ENCODE measurements at places on chromosomes 1 and 21. TPM values are rescaled to one million over a fixed set of nuclear protein-coding genes. Genes with fewer than 3 reads are reported as not detected.
A peak's percentile ranks its signal among the peaks of the same experiment; 100 is the strongest.

- H3K27ac ChIP-seq = no peak overlapping the region
- no peaks in the 10 kb centered on the region for H3K36me3 ChIP-seq
- no peaks in the 10 kb centered on the region for H3K4me1 ChIP-seq
These were observed 48.2 kb upstream of the EPB41 start for GRCh38 chr1:28865997-28866650.

GRCh38 chr1:205286335-205286950, 35.1 kb downstream of the NUAK2 start:
- no peaks in the 10 kb centered on the region for H3K36me3 ChIP-seq
- H3K27me3 ChIP-seq = no peaks in the 10 kb centered on the region
- DNase-seq = no peak

GRCh38 chr1:243758647-243759046, 91.4 kb downstream of the AKT3 start:
- no peak for DNase-seq
- H3K27ac ChIP-seq = no peak overlapping the region
- peaks cover 6% of the 10 kb centered on the region for H3K4me1 ChIP-seq
- H3K27me3 ChIP-seq = no peaks in the 10 kb centered on the region

GRCh38 chr1:205270764-205271163, 43.0 kb downstream of the TMCC2 start:
- H3K36me3 ChIP-seq = no peaks in the 10 kb centered on the region
- no peak overlapping the region for H3K4me3 ChIP-seq
- no peak for DNase-seq
- no peaks in the 10 kb centered on the region for H3K27me3 ChIP-seq
- H3K27ac ChIP-seq = no peak overlapping the region

- peaks cover 39% of the 10 kb centered on the region for H3K4me1 ChIP-seq
- H3K27ac ChIP-seq = peak overlapping the region; percentile 10
- DNase-seq = no peak
- no peaks in the 10 kb centered on the region for H3K36me3 ChIP-seq
- H3K27me3 ChIP-seq = no peaks in the 10 kb centered on the region
- H3K4me3 ChIP-seq = no peak overlapping the region
These were observed 74.9 kb downstream of the SLC66A1 start for GRCh38 chr1:19387045-19387467.

- no peaks in the 10 kb centered on the region for H3K36me3 ChIP-seq
- H3K27ac ChIP-seq = no peak overlapping the region
- peak; percentile 25 for DNase-seq
These were observed 31.4 kb downstream of the ZBTB17 start for GRCh38 chr1:15944308-15945010.

GRCh38 chr1:27755865-27756264, 17.2 kb upstream of the STX12 start:
- H3K4me1 ChIP-seq = no peaks in the 10 kb centered on the region
- H3K27ac ChIP-seq = no peak overlapping the region

GRCh38 chr1:171841931-171842761, 848 bp downstream of the DNM3 start:
- H3K36me3 ChIP-seq = no peaks in the 10 kb centered on the region
- peak overlapping the region; percentile 0 for H3K27ac ChIP-seq
- H3K4me1 ChIP-seq = no peaks in the 10 kb centered on the region
- peak overlapping the region; percentile 74 for H3K4me3 ChIP-seq
- no peaks in the 10 kb centered on the region for H3K27me3 ChIP-seq

- no peak overlapping the region for H3K4me3 ChIP-seq
- no peaks in the 10 kb centered on the region for H3K27me3 ChIP-seq
- no peak for DNase-seq
- no peak overlapping the region for H3K27ac ChIP-seq
These were observed 108.9 kb downstream of the OMA1 start for GRCh38 chr1:58437623-58438022.

- no peaks in the 10 kb centered on the region for H3K36me3 ChIP-seq
- no peaks in the 10 kb centered on the region for H3K27me3 ChIP-seq
- peak overlapping the region; percentile 65 for H3K4me3 ChIP-seq
- no peak overlapping the region for H3K27ac ChIP-seq
- peaks cover 3% of the 10 kb centered on the region for H3K4me1 ChIP-seq
These were observed 1.0 kb downstream of the PLEKHG5 start for GRCh38 chr1:6490181-6491080.

DNA sequence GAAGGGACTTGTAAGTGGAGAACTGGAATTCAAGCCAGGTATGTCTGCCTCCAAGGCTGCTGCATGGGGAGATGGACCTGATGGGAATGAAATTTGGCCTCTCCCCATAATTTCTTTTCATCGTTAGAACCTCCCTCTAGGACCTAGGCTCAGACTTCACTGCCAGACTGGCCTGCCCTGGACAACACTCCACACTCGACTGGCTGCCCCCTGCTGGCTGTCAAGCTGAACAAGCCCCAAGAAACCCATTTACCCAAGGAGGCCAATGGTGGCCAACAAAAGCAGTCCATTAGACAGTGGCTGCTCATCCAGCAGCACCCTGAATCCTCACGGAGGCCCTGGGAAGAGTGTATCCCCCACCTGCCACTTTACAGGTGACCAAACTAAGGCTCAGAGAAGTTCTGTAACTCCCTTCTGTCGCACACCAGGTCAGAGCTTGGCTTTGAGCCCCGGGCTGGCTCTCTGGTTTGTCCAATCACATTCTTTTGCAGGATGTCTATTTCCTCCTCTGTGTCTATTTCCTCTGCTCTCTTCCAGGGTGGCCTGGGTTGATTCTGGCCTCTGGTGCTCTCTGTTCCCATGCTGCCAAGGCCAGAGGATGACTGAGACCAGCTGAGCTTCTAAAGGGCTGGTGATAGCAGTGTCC, 3.8 kb downstream of the RNF186 start:
- no peaks in the 10 kb centered on the region for H3K36me3 ChIP-seq
- H3K4me1 ChIP-seq = no peaks in the 10 kb centered on the region
- no peak for DNase-seq
- no peak overlapping the region for H3K4me3 ChIP-seq
- no peaks in the 10 kb centered on the region for H3K27me3 ChIP-seq

GRCh38 chr21:16124378-16125138, 394.8 kb downstream of the USP25 start:
- H3K27ac ChIP-seq = no peak overlapping the region

- no peaks in the 10 kb centered on the region for H3K27me3 ChIP-seq
- peak overlapping the region; percentile 70 for H3K27ac ChIP-seq
- no peaks in the 10 kb centered on the region for H3K36me3 ChIP-seq
- DNase-seq = peak; percentile 90
- peaks cover 22% of the 10 kb centered on the region for H3K4me1 ChIP-seq
These were observed 10.0 kb downstream of the PTPRF start for GRCh38 chr1:43540653-43541071.

- no peak overlapping the region for H3K4me3 ChIP-seq
- no peak overlapping the region for H3K27ac ChIP-seq
- H3K36me3 ChIP-seq = no peaks in the 10 kb centered on the region
These were observed 101.6 kb upstream of the KCNK2 start for GRCh38 chr1:214980921-214981320.

Gene FBLIM1
- total RNA-seq = 40.7 TPM

Gene INTS7
- 5.1 TPM for total RNA-seq

Gene SLC16A4
- total RNA-seq = 14.5 TPM

Gene KCNJ15
- 0.20 TPM for total RNA-seq

Gene NHLH1
- 0.10 TPM for total RNA-seq

Gene ARHGEF16
- 2.5 TPM for total RNA-seq

Gene UTS2
- total RNA-seq = not detected

Gene OR6K3
- not detected for total RNA-seq

Gene YBX1
- total RNA-seq = 251 TPM

Gene BRINP3
- total RNA-seq = 0.08 TPM

Gene AK5
- total RNA-seq = not detected

Gene IFNLR1
- 2.0 TPM for total RNA-seq

Gene DLGAP3
- 0.18 TPM for total RNA-seq
